T-helper 17 cell (primary cell): ENCODE measurements at places on chromosomes 3 and 15.

DNA sequence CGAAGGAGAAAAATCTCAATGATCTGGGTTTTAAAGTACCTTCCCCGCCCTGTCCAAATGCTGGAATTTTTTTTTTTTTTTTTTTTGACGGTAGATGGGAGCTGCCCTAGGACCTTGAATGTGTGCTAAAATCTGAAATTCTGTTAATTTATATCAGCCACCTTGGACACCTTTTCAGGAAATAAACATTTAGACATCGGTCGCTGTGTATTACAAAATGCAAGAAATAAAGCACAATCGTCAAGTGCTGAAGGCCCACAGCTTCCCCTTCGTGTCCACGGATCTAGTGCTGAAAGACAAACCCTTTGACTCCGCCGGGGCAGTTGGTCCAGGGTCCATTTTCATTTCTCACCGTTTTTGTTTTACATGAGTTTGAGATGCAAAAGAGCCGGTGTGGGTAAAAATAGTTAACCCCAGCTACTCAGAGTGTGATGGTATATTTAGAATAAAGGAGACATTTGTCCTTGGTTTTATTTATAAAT is 90.2 kb upstream of the CHD2 start:
- DNase-seq = no peak

DNA sequence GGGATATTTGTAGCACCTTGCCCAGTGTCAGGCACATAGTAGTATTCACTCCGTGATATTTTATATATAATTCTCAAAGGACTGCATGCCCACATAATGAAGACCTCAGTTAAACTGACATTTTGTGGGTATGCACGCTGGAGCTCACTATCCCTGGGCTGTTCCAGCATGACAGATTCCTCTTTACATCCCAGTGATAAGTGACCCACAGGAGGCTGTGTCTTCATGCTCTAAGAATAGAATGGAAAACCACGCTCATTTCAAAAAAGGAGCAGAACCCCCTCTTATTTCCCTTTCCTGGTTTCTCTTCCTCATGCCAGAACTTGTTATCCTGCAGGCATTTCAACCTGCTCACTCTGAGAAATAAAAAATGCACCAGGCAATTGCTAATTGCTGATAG is 717.5 kb downstream of the AGBL1 start:
- no peak for DNase-seq

- DNase-seq = no peak
Observed at GRCh38 chr3:180321534-180321933, 280.4 kb upstream of the TTC14 start.

GRCh38 chr3:25781758-25782594 is 1.3 kb downstream of the NGLY1 start:
- no peak for DNase-seq

DNA sequence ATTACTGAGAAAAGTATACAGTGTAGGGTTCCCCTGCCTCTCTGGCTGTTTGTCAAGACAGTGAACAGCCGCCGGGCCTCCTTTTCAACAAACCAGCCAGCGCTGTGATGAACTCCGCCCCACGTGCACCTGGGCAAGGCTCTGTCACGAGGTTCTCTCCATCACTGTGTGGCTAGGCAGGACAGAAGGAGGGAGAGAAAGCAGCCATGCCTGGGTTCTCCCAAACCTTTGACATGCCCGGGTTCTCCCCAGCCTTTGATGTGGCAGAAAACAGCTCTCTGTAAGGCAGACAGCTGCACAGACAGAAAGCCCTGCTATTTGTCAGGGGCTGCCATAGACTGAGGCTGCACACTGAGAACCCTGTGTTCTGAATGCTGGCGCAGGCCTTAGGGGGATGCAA is 101.4 kb upstream of the TRPM1 start:
- no peak for DNase-seq

GRCh38 chr15:33089878-33090757 is 104.4 kb downstream of the FMN1 start:
- no peak for DNase-seq

DNA sequence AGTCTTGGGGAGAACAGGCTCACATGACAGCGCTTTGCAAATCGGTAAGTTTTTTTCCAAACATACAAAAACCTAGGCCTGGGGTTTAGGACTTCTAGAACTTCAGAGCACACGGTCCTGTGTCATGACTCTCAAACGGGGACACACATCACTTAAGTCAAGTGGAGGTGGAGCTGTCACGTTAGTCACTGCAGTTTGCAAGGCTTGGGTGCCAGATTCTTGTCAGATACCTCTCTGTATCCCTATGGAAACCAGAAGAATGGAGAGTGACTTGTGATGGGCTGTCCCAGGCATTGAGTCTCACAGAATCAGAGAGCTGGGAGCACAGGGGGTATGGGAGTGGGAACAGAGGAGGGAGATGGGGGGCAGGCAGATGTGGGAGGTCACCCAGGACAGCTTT is 64.8 kb downstream of the DUT start:
- no peak for DNase-seq

DNA sequence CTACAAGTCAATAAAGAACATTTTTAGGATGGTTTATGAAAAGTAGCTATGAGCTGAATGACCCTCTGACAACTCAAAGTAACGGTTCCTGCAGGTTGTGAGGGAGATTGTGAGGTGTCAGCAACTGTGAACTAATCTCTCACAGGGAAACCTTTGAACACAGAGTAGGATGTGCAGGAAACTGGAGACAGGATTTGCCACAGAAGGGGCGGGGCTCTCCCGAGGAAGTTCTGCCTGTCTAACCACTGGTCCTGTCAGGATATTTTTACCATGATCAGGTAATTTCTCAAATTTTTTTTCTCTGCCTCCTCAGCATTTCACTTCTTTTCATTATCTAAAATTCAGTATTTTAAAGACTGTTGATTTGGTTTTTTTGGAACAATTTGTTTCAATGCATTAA is 33.3 kb downstream of the LEO1 start:
- DNase-seq = no peak

DNA sequence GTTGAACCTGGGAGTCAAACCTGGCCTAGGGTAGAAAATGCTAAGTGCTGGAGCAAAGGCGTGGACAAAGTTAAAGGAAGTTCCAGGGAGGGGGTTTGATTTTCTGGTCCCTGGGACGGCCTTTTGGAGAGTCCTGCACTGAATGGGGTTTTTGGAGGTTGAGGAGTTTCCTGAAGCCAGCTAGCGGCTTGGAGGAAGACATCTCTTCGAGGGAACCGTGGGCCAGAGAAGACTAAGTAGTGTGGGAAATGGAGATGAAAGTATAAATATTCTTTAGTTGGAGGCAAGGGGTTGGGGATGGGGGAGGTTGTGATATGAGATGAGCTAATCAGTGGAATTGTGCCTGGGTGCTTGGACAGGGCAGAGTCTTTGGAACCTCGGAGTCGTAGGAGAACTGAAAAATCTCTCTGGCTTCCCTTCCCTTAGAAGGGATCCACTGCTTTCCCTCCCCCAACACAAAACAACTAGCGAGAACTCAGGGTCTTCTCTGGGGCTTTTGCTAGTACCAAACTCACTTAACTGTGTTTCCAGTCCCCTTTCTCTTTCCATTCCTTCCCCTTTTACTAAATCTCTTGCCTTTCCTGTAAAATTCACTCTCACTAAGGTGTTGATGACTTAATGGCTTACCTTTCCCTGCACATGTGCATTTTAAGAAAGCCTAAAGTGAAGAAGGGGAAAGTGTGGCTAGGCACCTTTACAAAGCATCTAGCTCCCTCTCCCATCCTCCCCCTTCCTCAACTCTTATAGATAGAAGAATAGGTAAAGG is 1.0 kb downstream of the LPP start:
- no peak for DNase-seq

DNA sequence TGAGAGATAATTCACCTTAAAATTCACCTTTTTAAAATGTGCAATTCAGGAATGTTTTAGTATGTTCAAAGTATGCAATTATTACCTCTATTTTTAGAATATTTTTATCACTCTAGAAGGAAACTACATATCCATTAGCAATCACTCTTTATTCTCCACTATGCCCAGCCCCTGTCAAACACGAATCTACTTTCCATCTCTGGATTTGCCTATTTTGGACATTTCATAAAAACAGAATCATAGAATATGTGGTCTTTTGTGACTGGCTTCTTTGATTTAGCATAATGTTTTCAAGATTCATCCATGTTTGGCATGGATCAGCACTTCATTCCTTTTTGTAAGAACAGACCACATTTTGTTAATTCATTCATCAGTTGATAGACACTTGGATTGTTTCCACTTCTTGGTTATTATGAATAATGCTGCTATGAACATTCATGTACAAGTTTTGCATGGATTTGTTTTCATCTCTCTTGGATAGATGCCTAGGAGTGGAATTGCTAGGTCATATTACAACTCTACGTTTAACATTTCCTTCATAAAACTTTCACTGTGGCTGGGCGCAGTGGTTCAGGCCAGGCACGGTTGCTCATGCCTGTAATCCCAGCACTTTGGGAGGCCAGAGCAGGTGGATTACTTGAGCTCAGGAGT is 12.7 kb downstream of the HMCES start:
- DNase-seq = no peak

DNA sequence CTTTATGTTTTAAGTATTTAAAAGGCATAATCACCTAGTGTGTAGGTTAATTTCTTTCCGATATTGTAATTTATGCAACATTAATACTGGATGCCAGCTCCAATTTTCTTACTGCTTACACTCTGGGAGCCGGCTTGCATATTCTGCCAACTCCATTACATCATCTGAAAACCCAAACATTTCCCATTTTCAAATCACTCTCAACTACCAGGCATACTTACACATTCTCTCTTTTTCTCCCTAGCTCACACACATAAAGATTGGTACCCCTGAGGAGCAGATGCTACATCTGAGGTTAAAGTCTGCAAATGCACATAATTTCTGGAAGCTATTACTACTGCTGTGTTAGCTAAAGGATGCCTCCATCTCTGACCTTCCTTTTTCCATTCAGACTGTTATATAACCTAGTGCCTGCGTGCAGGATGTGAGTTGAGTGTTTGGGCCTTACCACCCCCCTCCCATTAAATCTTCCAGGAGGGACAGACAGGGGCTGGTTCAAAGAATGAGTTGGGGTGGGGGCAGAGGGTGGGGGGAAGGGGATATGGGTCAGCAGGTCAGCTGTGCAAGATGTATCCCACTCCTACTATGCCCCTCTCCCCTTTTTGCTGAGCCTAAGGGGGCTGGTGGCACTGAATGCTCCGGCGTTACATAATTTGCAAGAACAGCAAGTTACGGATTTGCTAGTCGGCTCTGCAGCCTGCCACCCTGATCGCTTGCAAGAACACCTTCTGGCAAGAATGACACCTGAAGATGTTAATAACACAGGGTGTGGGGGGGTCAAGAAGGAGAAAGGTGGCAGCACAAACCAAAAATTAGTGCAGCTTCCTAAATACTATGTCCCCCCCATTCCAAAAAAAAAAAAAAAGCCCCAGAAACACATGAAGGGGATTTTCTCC is 2.5 kb downstream of the RORA start:
- DNase-seq = no peak

DNA sequence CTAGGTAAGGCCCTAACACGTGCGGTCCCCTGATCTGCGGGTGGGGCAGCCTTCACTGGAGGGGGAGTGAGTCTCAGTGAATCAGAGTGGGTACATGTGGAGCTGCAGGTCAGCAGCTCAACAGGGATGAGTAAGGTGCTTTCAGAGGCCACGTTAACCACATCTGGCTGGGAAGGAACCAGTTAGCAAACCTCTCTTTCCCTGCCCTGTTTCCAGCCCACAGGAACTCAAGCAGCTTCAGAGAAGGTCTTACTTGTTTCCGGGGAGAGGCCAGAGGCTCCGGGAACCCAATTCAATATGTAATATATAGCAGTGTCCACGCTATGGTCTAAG is 175.3 kb downstream of the XXYLT1 start:
- DNase-seq = no peak

DNA sequence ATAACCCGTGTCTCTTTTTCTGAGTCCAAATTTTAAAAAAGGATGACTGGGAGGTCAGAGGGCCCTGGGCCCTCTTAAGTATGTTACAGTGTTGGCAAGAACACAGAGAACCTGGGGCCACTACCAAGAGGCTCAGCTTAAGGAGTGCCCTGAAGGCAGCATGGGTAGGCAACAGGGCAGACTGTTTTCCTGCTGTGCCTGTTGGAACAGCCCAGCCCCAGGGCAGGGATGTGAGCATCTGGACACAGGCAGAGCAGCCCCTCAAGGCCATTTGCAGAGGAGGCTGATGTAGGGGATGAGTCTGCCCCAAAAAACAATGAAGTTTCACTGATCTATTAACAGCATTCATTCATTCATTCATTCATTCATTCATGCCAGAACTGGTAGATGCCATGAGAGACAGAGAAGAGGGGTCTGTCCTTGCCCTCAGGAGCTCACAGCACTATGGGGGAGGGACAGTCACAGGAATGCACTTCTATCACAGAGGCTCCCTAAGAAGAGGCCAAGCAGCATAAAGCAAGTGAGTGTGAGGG is 2.2 kb upstream of the LTF start:
- DNase-seq = no peak

DNA sequence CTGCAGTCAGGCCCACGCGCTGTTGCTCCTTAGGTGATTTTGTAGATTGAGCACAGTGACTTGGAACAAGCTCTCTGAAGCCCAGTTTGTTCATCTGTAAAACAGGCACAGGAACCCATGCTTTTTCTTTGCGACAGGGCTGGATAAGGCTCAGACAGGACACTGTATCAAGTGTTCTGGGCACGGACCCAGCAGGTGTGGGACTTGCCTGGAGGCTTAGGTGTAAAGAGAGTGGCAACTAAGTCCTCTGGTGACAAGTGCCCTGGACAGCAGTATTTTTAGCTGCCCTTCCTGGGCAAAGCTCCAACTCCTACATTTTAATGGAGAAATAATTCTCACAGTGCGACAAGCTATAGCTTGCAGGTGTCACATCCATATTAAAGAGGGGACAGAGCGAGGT is 32.2 kb downstream of the CD276 start:
- DNase-seq = no peak
